ENCODE measurements at places on chromosomes 2 and 18.

- DNase-seq: no peak
These were observed 818.7 kb downstream of the BCL11A start for GRCh38 chr2:59734743-59735142.

GRCh38 chr18:36128530-36128870, 640 bp downstream of the SLC39A6 start:
- DNase-seq: peak; percentile 30

- no peak for DNase-seq
These were observed 47.5 kb downstream of the MRPS5 start for GRCh38 chr2:95073856-95074662.

GRCh38 chr18:39571511-39571910, 2005.9 kb upstream of the CELF4 start:
- DNase-seq: peak; percentile 45

- no peak for DNase-seq
These were observed 18.3 kb downstream of the SGPP2 start for GRCh38 chr2:222442665-222443064.

- DNase-seq: no peak
These were observed 10.4 kb upstream of the DOCK10 start for GRCh38 chr2:225052703-225053102.

GRCh38 chr18:13422541-13423147, 204.1 kb downstream of the LDLRAD4 start:
- no peak for DNase-seq

DNA sequence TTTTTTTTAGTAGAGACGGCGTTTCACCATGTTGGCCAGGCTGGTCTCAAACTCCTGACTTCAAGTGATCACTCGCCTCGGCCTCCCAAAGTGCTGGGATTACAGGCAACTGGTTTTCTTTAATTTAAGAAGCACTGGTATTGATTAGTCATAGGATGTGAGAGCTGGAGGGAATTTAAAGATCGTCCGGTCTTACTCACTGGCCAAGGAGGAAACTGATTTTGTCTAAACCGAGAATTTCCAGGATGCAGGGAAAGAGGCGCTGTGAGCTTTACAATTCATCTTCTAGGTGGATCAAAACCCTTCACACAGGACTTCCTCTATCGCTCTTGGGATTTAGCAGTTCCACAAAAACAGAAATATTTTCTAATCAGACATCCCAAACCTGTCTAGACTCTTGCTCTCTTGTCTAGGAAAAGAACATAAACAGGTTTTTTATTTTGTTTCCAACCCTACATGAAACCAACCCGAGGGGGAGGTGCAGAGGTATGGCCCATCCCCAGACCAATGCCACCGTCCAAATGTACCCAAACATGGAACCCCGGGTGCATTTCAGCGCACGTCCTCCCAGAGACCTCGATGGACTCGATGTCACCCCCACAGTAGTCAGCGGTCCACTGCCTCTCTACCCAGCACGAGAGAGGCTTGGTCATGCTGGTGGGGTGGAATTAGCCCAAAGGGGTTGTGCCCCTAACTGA, 12.5 kb upstream of the TUBB6 start:
- no peak for DNase-seq

DNA sequence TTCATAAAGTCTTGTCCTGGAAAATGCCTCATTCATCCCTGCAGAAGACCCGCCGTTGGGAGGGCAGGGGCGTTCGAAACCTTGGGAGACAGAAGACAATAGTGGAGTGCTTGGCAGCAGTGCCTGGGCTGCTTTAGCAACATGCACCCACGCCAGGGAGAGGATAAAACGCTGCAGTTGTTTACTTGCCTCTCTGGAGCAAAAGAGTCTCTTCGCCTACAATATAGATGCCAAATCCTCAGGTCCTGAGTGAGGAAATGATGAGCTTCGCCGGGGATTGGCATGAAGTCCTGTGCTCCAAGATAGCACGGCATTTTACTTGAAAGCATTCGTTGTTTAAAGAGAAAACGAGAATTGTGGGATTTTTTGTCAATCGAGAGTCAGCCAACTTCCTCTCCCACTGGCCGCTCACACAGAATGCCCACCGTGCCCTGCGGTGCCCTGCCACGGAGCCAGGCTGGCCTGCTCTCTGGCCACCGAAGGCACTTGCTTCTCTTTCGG, 152.5 kb upstream of the POU3F3 start:
- DNase-seq: no peak

DNA sequence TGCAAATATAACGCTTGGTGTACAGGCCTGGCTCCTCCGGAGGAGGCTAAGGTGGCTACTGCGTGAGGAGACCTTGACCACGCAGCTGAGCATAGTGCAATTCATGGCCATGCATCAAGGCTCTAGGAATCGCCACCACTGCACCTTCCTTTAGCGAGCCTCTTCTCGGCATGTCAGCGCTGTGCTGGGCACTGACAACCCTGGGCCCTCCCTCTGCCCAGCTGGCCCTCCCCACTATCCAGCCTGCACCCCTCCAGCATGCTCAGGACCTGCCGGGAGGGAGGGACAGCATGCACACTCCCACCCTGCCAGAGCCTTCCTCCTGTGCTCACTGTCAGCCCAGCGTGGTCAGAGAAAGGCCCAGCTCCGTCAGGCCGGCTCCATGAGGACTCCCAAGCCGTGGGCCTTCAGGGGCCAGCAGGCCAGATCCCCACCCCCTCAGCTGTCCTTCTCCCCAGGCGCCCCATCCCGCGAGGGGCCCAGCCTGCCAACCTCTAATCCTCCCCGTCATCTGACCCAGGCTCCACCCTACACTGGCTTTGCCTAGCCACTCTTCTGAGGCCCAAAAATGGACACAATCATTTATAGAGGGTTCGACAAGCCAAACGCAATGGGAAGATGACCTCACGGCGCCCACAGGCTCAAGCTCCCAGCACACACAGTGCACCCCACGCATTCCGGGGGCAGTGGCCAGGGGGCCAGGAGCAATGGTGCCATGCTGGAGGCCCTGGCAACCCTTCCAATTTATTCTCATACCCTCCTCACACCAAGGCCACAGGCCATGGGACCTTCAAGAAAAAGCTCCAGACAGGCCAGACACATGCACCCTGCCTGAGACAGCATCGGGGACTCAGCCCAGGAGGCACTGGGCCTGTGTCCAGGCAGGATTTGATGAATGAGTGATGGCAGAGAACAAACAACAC, 3.5 kb downstream of the BIN1 start:
- DNase-seq: no peak

DNA sequence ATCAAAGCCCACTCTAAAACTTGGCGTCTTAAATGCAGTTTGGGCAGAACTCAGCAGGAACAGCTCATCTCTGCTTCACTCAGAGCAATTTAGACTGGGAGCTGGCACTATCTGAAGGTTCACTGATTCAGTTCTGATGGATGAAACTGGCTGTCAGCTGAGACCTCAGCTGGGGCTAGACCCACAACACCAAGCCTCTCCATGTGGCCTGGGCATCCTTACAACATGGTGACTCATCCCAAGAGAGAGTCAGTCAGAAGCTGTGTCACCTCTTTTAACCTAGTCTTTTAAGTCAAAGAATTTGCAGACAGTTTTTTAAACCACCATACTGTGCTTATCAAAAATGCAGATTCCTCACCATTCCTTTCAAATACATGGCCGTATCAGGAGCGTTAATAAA, 62.6 kb upstream of the ZNF397 start:
- peak; percentile 39 for DNase-seq

DNA sequence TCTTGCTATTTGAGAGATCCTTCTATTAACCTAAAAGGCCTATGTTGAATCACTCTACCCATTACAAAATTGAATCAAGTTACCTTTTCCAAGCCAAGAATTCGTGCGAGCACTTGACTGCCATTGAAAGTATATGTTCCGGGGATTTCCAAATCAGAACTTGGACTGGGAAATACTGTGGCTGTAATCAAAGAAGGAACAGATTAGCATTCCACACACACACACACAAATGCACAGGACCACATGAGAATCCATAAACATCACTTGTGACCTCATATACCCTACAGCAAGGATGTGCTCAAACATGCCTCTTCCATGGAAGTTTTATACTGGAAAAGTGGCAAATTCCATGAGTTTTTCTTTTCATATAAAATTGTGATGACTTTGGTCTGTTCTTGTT, 86.0 kb downstream of the ABCA12 start:
- DNase-seq: no peak

GRCh38 chr18:43887491-43887890, 610.2 kb upstream of the SYT4 start:
- DNase-seq: no peak

DNA sequence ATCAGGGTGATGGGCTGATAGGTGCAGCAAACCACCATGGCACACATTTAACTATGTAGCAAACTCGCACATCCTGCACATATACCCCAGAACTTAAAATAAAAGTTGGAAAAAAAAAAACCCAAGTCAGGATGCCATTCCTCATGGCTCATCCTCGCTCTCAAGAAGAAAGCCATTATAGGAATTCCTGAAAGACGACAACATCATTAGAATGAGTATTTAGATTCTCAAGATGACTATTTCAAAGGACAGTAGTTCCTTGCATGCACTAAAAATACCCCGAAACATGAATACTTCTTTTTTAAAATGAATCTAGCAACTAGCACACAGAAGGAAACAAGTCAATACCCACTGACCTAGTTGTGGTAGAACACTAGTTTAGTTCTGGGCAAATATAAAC, 285.8 kb upstream of the REV1 start:
- DNase-seq: peak; percentile 38

DNA sequence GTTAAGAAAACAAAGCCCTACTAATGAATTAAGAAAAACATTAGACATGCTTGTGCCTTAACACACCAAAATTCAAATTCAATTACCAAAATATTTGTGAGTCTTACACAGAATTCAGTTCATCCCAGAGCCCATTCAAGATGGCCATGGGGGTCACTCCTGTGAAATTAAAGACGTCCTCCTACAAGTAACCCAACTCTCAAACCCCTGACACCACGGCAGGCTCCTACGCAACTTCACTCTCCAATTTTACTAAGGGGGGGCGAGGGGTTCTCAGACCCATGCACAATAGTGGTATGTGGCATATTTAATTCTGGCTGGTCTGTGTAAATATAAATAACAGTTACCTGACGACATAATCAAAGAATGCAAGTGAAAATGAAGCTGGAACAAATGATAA, 5.0 kb downstream of the ZNF516 start:
- no peak for DNase-seq

- DNase-seq: peak; percentile 88
These were observed 117.1 kb upstream of the SERTAD2 start for GRCh38 chr2:64770781-64771334.

DNA sequence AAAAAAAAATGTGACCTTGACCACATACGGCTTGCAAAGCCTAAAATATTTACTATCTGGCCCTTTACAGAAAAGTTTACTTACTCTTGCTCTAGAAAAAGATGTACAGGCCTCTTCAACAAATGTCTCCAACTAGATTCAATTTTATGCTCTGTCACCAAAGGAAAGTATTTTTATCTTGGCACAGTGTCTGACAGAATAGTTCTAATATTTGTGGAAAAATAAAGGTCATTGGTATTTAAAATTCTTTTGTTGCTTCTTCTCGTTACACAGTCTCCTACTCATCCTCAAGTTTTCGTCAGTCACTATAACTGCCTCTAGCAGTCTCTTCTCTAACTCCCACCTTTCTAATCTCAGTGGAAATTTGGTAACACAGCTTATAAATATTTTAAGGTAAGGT, 1.4 kb downstream of the RBKS start:
- peak; percentile 35 for DNase-seq

GRCh38 chr2:60565472-60565871, 12.0 kb upstream of the BCL11A start:
- DNase-seq: peak; percentile 35

DNA sequence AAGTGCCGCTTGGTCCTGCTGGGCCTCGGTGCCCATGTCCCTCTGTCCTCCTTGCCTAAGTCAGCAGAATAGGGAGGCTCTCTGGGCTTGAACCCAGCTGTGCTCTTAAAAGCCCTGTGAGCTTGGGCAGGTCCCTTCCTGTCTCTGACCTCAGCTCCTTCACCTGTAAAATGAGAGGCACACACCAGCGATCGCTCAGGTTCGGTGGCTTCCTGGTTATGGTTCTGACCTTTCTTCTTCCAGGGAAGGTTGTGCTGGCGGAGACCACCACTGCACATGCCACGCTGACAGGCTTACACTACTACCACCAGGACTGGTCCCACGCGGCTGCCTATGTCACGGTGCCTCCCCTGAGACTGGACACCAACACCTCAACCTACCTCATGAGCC, 36.1 kb upstream of the MAPRE3 start:
- no peak for DNase-seq

- DNase-seq: peak; percentile 86
These were observed 124.3 kb upstream of the CYP26B1 start for GRCh38 chr2:72271766-72272641.

DNA sequence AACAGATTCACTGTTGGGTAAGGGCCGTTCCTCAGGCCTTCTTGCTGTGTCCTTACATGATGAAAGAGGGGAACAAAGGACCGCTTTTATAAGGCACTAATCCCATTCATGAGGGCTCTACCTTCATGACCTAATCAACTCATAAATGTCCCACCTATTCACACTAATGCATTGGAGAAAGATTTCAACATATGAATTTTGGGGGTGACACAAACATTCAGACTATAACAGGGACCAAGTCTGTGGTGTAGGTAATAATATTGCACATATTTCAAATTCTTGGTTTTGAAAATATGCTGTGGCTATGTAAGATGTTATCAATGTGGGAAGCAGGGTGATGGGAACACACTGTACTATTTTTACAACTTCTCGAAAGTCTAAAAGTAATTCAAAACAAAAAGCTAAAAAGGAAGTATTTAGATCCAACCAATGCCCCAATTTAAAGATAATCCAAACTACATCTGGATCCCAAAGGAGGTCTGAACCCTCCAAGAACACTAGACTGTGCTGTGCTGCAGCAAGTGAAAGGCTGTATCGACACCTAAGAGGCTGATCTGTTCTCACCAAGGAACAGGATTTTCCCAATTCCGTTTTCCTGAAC, 82.4 kb upstream of the TGIF1 start:
- DNase-seq: peak; percentile 81

DNA sequence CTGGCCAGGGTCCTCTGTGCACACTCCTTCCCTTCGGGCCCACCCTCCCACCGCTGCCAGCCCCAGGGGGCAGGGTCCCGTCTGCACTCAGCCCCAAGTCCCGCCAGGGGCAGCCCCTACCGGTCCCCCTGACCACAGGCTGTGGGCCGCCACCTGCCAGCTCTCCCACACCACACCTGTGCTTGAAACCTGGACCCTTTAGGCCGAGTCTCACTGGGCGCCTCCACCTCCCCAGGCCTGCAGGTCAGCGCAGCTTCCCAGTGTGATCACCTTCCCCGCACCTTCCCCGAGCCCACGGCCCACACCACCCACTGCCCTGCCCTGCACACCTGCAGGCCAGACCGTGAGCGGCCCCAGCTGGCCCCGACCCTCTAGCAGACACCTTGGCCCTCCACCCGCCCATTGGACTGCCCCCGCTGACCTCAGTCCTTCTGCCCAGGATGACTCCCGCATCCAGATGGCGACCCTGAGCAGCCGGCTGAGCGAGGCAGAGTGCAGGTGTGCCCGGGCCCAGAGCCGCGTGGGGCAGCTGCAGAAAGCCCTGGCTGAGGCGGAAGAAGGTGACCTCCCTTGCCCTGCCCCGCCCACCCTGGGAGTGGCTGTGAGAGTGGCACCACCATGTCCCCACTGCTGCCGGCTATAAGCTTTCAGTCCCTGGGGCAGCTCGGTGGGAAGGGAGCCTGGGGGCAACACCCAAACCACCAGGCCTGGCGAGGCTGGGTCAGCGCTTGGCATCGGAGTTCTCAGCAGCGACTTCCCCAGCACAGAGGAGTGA, 31.3 kb upstream of the SNED1 start:
- DNase-seq: no peak
